ENCODE measurements at places on chromosomes 2 and 18. TPM values are rescaled to one million over a fixed set of nuclear protein-coding genes. Genes with fewer than 3 reads are reported as not detected.

Gene PTH2R
- total RNA-seq, result not detected

Gene COBLL1
- total RNA-seq, result 0.13 TPM

Gene NETO1
- total RNA-seq, result not detected

Gene AQP12B
- not detected for total RNA-seq

Gene CNTNAP5
- not detected for total RNA-seq

Gene ABCA12
- not detected for total RNA-seq

Gene NPHP1
- not detected for total RNA-seq

Gene B3GNT7
- not detected for total RNA-seq

Gene AGAP1
- 1.4 TPM for total RNA-seq

Gene RAB31
- total RNA-seq, result 1.2 TPM
